ENCODE measurements at places on chromosomes 7 and 10. TPM values are rescaled to one million over a fixed set of nuclear protein-coding genes. Genes with fewer than 3 reads are reported as not detected.

CAV1 gene
- total RNA-seq = 20.2 TPM

- no peak for DNase-seq
- no peak overlapping the region for H3K27ac ChIP-seq
- H3K27me3 ChIP-seq = no peaks in the 10 kb centered on the region
- no peaks in the 10 kb centered on the region for H3K36me3 ChIP-seq
Observed at GRCh38 chr10:34505338-34505737, 309.8 kb downstream of the PARD3 start.

ST8SIA6 gene
- 0.37 TPM for total RNA-seq

- no peak overlapping the region for H3K27ac ChIP-seq
- H3K27me3 ChIP-seq = no peaks in the 10 kb centered on the region
- no peak overlapping the region for H3K4me3 ChIP-seq
- H3K36me3 ChIP-seq = no peaks in the 10 kb centered on the region
Observed at GRCh38 chr7:3243256-3243655, 57.8 kb upstream of the SDK1 start.

GRCh38 chr10:44874166-44874565, 37.0 kb upstream of the TMEM72 start:
- H3K27me3 ChIP-seq = no peaks in the 10 kb centered on the region
- DNase-seq = no peak
- H3K4me1 ChIP-seq = no peaks in the 10 kb centered on the region
- no peak overlapping the region for H3K27ac ChIP-seq

KLF14 gene
- not detected for total RNA-seq

GRCh38 chr7:99080679-99081078, 63.2 kb downstream of the SMURF1 start:
- no peak overlapping the region for H3K27ac ChIP-seq
- peaks cover 5% of the 10 kb centered on the region for H3K4me1 ChIP-seq
- DNase-seq = no peak
- H3K4me3 ChIP-seq = no peak overlapping the region

DNA sequence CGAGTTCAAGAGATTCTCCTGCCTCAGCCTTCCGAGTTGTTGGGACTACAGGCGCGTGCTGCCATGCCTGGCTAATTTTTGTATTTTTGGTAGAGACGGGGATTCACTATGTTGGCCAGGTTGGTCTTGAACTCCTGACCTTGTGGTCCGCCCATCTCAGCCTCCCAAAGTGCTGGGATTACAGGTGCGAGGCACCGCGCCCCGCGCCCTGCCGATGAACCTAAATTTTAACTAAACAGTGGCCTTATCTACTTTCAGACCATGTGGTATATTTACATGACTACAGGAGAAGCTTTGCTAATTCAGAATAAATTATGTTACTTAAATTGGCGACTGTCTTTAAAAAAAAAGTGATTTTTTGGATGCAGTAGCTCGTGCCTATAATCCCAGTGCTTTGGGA, 9.2 kb downstream of the SIRT1 start:
- no peaks in the 10 kb centered on the region for H3K4me1 ChIP-seq
- H3K36me3 ChIP-seq = peaks cover 88% of the 10 kb centered on the region
- no peak for DNase-seq
- no peaks in the 10 kb centered on the region for H3K27me3 ChIP-seq
- no peak overlapping the region for H3K4me3 ChIP-seq
- no peak overlapping the region for H3K27ac ChIP-seq

- no peak for DNase-seq
- H3K27me3 ChIP-seq = no peaks in the 10 kb centered on the region
- no peaks in the 10 kb centered on the region for H3K36me3 ChIP-seq
- no peak overlapping the region for H3K27ac ChIP-seq
- no peaks in the 10 kb centered on the region for H3K4me1 ChIP-seq
Observed at GRCh38 chr7:55095672-55096071, 76.9 kb downstream of the EGFR start.

DNA sequence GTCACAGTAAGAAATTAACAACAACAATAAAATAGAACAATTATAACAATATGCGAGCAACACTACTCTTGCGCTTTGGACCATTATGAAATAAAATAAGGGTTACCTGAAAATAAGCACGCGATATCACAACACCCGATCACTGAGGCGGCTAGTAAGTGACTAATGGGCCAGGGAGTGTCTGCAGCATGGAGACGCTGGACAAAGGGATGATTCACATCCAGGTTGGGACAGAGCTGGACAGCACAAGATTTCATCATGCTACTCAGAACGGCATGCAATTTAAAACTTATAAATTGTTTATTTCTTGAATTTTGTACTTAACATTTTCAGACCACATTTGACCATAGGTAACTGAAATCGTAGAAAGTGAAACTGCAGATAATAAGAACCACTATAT, 15.6 kb downstream of the HIBADH start:
- DNase-seq = no peak
- H3K27ac ChIP-seq = no peak overlapping the region
- H3K4me1 ChIP-seq = no peaks in the 10 kb centered on the region
- H3K36me3 ChIP-seq = peaks cover 2% of the 10 kb centered on the region
- H3K27me3 ChIP-seq = no peaks in the 10 kb centered on the region

DNA sequence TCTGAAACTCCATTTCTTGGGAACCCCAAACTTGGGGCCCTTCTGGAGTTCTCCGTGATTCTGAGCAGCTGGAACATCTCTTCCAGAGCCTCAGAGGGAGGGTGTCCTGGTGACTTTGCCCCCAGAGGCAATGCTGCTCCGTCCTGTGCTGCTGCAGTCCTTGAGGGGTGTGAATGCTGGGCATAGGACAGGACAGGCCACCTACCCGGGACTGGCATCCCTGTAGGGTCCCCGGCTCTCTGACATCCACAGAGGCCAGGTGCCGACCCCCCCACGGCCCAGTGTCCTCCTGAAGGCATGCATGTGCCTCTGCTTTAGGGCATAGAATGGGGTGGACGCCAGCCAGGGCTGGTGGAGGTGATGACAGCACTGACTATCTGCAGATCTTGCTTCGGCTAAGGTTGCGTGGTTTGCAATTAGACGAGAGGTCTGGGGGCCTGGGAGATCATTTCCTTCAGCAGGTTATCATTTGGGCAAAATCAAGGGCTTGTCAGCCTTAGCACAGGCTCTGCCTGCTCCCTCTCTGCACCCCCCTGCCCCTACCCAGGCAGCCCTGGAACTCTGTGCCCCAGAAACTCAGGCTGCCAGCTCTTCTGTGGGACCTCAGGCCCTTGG, 136.9 kb upstream of the GPR26 start:
- H3K27me3 ChIP-seq = no peaks in the 10 kb centered on the region
- H3K36me3 ChIP-seq = peaks cover 2% of the 10 kb centered on the region
- no peak overlapping the region for H3K4me3 ChIP-seq
- no peak overlapping the region for H3K27ac ChIP-seq
- DNase-seq = no peak

DNA sequence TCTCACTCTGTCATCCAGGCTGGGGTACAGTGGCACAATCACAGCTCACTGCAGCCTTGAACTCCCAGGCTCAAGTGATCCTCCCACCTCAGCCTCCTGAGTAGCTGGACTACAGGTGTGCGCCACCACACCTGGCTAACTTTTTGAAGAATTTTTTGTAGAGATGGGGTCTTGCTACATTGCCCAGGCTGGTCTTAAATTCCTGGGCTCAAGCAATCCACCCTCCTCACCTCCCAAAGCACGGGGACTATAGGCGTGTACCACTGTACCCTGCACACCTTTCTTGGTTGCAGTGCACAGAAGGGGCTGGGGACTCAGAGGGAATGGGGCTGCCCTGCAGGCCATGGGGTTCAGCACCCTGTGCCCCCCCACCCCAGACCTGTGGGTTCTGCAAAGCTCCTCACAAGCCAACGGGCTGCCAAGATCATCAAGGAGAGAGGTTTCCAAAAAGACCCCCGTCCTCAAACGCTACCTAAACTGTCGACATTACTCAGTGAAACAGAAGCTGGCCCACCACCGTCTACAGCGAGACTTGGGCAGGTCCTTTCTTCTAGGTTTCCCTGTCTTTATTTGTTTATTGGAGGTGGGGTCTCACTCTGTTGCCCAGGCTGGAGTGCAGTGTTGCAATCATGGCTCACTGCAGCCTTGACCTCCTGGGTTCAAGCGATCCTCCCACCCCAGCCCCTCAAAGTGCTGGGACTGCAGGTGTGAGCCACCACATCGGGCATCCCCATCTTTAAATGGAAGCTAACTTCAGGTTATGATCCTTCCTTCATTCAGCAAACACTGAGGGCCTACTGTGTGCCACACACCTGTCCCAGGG, 26.6 kb upstream of the ELFN1 start:
- H3K4me3 ChIP-seq = no peak overlapping the region
- H3K27ac ChIP-seq = no peak overlapping the region
- no peak for DNase-seq
- H3K4me1 ChIP-seq = no peaks in the 10 kb centered on the region
- H3K27me3 ChIP-seq = no peaks in the 10 kb centered on the region
- no peaks in the 10 kb centered on the region for H3K36me3 ChIP-seq

FAM241B gene
- total RNA-seq = 13.7 TPM

OGDHL gene
- total RNA-seq = 21.9 TPM

- DNase-seq = no peak
- no peaks in the 10 kb centered on the region for H3K4me1 ChIP-seq
- H3K36me3 ChIP-seq = peaks cover 18% of the 10 kb centered on the region
- H3K27me3 ChIP-seq = no peaks in the 10 kb centered on the region
- H3K4me3 ChIP-seq = no peak overlapping the region
Observed at GRCh38 chr10:90066435-90066834, 365.0 kb downstream of the KIF20B start.

- no peak overlapping the region for H3K27ac ChIP-seq
- H3K36me3 ChIP-seq = peaks cover 13% of the 10 kb centered on the region
- no peak overlapping the region for H3K4me3 ChIP-seq
- no peaks in the 10 kb centered on the region for H3K27me3 ChIP-seq
- no peaks in the 10 kb centered on the region for H3K4me1 ChIP-seq
Observed at GRCh38 chr10:22053048-22053447, 49.5 kb upstream of the DNAJC1 start.

GRCh38 chr10:48568131-48568530, 36.7 kb downstream of the ARHGAP22 start:
- H3K27me3 ChIP-seq = no peaks in the 10 kb centered on the region
- H3K36me3 ChIP-seq = no peaks in the 10 kb centered on the region
- no peak overlapping the region for H3K27ac ChIP-seq
- no peak overlapping the region for H3K4me3 ChIP-seq

GRCh38 chr7:117809958-117810357, 63.3 kb downstream of the CTTNBP2 start:
- H3K4me1 ChIP-seq = peaks cover 18% of the 10 kb centered on the region
- H3K4me3 ChIP-seq = peak overlapping the region; percentile 44
- H3K27me3 ChIP-seq = no peaks in the 10 kb centered on the region
- H3K27ac ChIP-seq = peak overlapping the region; percentile 74

- no peak overlapping the region for H3K27ac ChIP-seq
- H3K27me3 ChIP-seq = no peaks in the 10 kb centered on the region
- no peak for DNase-seq
Observed at GRCh38 chr7:25550149-25550548, 321.9 kb upstream of the NPVF start.

GRCh38 chr10:121073728-121074127, 222.6 kb downstream of the WDR11 start:
- no peak overlapping the region for H3K4me3 ChIP-seq
- no peak for DNase-seq
- no peaks in the 10 kb centered on the region for H3K4me1 ChIP-seq
- H3K36me3 ChIP-seq = no peaks in the 10 kb centered on the region

FZD1 gene
- 0.61 TPM for total RNA-seq

AGAP3 gene
- total RNA-seq = 97.7 TPM

C10orf95 gene
- total RNA-seq = not detected

CYP26C1 gene
- total RNA-seq = 0.42 TPM

- no peak overlapping the region for H3K4me3 ChIP-seq
- no peak overlapping the region for H3K27ac ChIP-seq
- no peaks in the 10 kb centered on the region for H3K36me3 ChIP-seq
- no peaks in the 10 kb centered on the region for H3K27me3 ChIP-seq
- H3K4me1 ChIP-seq = no peaks in the 10 kb centered on the region
- DNase-seq = no peak
Observed at GRCh38 chr10:110273474-110273873, 31.2 kb downstream of the SMNDC1 start.

DNA sequence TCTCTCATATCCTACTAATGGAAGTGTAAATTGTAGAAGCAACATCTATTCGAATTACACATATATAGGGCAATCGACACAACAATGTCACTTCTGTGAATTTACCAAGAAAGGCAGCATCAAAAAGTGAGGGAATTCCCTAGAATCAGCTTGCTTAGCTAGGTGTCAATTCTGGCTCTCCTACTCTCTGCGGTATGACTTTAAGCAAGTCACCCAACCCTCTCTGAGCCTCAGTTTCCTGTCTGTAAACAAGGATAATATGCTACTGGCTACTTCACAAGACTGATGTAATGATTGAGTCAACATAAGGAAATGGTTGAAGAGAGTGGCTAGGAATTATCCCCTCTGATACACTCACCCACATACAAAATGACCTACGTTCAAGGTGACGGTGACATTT, 19.4 kb downstream of the CCDC6 start:
- no peak overlapping the region for H3K4me3 ChIP-seq
- no peaks in the 10 kb centered on the region for H3K27me3 ChIP-seq
- H3K4me1 ChIP-seq = peaks cover 5% of the 10 kb centered on the region
- peaks cover 8% of the 10 kb centered on the region for H3K36me3 ChIP-seq
- H3K27ac ChIP-seq = no peak overlapping the region

PNLIP gene
- not detected for total RNA-seq

STEAP1 gene
- total RNA-seq = 4.1 TPM

SYT15 gene
- total RNA-seq = 0.59 TPM

DNA sequence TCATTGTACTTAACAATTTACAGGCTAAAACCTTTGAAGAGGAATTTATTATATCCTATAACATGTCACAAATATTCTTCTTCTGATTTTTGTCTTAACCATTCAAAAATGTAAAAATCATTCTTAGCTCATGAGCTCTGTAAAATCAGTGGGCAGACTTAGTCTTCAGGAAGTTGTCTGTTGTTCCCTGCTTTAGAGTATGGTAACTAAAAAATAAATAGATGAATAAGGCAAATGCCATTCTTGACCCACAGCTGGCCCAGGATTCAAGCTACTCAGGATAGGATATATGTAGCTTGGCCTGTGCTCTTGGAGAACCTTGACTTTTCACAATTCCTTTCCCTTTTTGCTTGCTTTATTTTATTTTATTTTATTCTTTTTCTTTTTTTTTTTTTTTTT, 51.5 kb downstream of the LRRC4 start:
- peaks cover 6% of the 10 kb centered on the region for H3K4me1 ChIP-seq
- no peak overlapping the region for H3K27ac ChIP-seq
- no peak overlapping the region for H3K4me3 ChIP-seq
- H3K27me3 ChIP-seq = no peaks in the 10 kb centered on the region

GRCh38 chr10:61278556-61278955, 174.6 kb downstream of the TMEM26 start:
- H3K27ac ChIP-seq = no peak overlapping the region
- no peak for DNase-seq
- peaks cover 2% of the 10 kb centered on the region for H3K36me3 ChIP-seq
- H3K4me1 ChIP-seq = no peaks in the 10 kb centered on the region
- H3K27me3 ChIP-seq = no peaks in the 10 kb centered on the region

Data from H9 (cell line).